ENCODE measurements at places on chromosomes 3 and 15. TPM values are rescaled to one million over a fixed set of nuclear protein-coding genes. Genes with fewer than 3 reads are reported as not detected.

GRCh38 chr3:23923786-23924185 lies 6.9 kb downstream of the RPL15 start:
- peaks cover 3% of the 10 kb centered on the region for H3K4me1 ChIP-seq
- no peaks in the 10 kb centered on the region for H3K36me3 ChIP-seq
- no peak overlapping the region for H3K27ac ChIP-seq
- no peak overlapping the region for H3K4me3 ChIP-seq
- no peak for DNase-seq
- no peaks in the 10 kb centered on the region for H3K27me3 ChIP-seq

GRCh38 chr15:63264688-63265293 lies 12.6 kb upstream of the APH1B start:
- no peaks in the 10 kb centered on the region for H3K27me3 ChIP-seq
- DNase-seq = no peak
- H3K4me3 ChIP-seq = no peak overlapping the region
- H3K27ac ChIP-seq = no peak overlapping the region
- H3K4me1 ChIP-seq = no peaks in the 10 kb centered on the region
- H3K36me3 ChIP-seq = no peaks in the 10 kb centered on the region

GRCh38 chr15:40357723-40358470 lies at the start of gene DISP2:
Gene DISP2, plus strand, starts transcription at chr15:40358219. Its CDS starts 103 bp downstream, at chr15:40358322.
- no peaks in the 10 kb centered on the region for H3K27me3 ChIP-seq
- H3K36me3 ChIP-seq = no peaks in the 10 kb centered on the region

- H3K36me3 ChIP-seq = no peaks in the 10 kb centered on the region
- no peaks in the 10 kb centered on the region for H3K27me3 ChIP-seq
- DNase-seq = no peak
- no peaks in the 10 kb centered on the region for H3K4me1 ChIP-seq
Measured at GRCh38 chr3:159828542-159828943, 160.1 kb upstream of the IL12A start.

DNA sequence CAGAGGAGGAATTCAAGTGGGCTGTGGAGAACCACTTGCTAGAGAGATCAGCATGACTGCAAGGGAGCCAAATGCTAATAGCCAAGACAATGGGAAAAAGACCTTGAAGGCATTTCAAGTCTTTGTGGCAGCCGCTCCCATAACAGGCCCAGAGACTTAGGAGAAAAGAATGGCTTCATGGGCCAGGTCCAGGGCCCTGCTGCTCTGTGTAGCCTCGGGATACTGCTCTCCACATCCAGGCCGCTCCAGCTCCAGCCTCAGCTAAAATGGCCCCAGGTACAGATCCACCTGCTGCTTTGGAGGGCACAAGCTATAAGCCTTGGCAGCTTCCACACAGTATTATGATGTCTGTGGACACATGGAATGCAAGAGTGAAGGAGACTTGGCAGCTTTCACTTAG lies 157.7 kb downstream of the NECTIN3 start:
- no peak overlapping the region for H3K27ac ChIP-seq
- H3K36me3 ChIP-seq = no peaks in the 10 kb centered on the region
- no peak for DNase-seq
- H3K27me3 ChIP-seq = no peaks in the 10 kb centered on the region
- H3K4me1 ChIP-seq = no peaks in the 10 kb centered on the region
- no peak overlapping the region for H3K4me3 ChIP-seq

DNA sequence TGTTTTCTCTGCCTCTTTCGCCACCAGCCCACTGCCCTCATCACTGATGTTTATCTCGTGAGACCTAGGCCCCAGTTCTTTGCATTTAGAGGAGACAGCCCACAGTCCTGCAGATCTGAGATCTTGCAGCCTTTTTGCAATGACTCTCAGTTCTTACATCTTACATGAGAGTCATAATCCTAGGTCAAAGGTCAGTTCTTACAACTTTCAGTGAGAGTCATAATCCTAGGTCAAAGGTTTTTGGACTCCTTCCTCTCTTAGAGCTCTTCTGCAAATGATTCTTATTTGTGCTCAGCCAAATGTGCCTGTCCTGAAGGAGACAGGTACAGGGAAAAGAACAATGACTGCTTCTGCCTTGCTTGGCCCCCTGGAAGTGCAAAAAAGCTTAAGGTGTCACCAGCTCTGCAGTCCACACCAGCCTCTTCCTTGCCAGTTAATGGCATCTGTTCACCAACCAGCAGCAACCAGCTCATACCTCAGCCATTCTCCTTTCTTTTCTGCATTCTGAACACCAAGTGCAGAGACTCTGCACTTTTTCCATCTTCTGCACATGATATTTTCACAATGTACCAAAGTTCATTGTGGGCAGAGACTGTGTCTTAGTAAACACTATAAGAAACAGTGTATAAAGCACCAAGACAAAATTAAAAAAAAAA lies 67.1 kb downstream of the ABHD5 start:
- no peak overlapping the region for H3K27ac ChIP-seq
- no peaks in the 10 kb centered on the region for H3K27me3 ChIP-seq
- no peak for DNase-seq
- no peak overlapping the region for H3K4me3 ChIP-seq

DNA sequence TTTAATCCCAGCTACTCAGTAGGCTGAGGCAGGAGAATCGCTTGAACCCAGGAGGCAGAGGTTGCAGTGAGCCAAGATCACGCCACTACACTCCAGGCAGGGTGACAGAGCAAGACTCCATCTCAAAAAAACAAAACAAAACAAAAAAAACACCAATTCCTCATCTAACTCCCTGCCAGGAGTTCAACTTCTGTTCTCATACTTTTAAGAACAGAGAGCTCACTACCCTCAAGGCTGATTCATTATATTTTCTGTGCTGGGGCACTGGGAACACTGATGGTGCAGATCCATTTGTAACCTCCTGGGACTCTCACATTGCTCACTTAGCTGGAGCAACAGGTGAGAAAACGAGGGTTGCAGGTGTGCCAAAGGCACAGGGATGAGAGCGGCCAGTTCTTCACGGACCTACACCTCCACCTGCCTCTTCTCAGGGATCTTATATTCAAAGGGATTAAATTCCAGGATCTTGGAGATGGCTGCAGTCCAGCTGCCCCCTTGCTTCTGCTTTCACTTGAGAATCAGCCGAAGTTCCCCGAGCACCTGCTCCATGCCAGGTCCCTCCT lies 12.3 kb upstream of the CSK start:
- no peak overlapping the region for H3K4me3 ChIP-seq
- no peak overlapping the region for H3K27ac ChIP-seq
- H3K27me3 ChIP-seq = no peaks in the 10 kb centered on the region
- no peak for DNase-seq
- no peaks in the 10 kb centered on the region for H3K36me3 ChIP-seq

DNA sequence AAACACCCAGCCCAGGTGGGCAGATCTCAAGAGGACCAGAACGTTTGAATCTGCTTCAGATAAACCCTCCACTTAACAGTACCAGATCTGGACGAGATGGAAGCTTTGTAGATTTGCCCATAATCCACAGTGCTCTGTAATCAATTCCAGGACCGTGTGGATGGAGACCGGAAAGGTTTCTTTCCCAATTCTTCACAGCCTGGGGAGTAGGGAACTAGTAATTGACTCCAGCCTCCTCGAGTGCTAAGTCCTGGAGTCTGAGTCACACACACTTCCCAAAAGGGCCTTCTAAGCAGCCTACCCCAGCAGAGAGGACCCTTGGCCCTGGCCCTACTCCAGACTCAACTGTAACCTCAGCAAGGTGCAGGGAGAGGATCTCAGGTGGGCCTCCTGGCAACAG lies 56.2 kb upstream of the TSEN2 start:
- no peaks in the 10 kb centered on the region for H3K27me3 ChIP-seq
- DNase-seq = no peak
- no peaks in the 10 kb centered on the region for H3K4me1 ChIP-seq
- H3K36me3 ChIP-seq = no peaks in the 10 kb centered on the region

- no peak for DNase-seq
- H3K27me3 ChIP-seq = no peaks in the 10 kb centered on the region
- H3K27ac ChIP-seq = no peak overlapping the region
- H3K4me1 ChIP-seq = no peaks in the 10 kb centered on the region
Measured at GRCh38 chr3:106906074-106906473, 471.2 kb upstream of the CCDC54 start.

The GOLGA6D gene
- total RNA-seq = 13.1 TPM
